CD4-positive, alpha-beta T cell treated with Interleukin-4 for 1 hour (primary cell): ENCODE measurements at places on chromosomes 7 and 10.
A peak's percentile ranks its signal among the peaks of the same experiment; 100 is the strongest.

- DNase-seq, result no peak
Measured at GRCh38 chr7:157975401-157976372, 611.9 kb downstream of the PTPRN2 start.

GRCh38 chr7:135386181-135386580 lies 123.7 kb downstream of the CNOT4 start:
- DNase-seq, result no peak

- DNase-seq, result no peak
Measured at GRCh38 chr7:41984888-41985287, 252.1 kb downstream of the GLI3 start.

- DNase-seq, result no peak
Measured at GRCh38 chr10:23399701-23400144, 39.2 kb upstream of the OTUD1 start.

- DNase-seq, result no peak
Measured at GRCh38 chr7:26723129-26723528, 141.3 kb downstream of the SKAP2 start.

GRCh38 chr10:64101606-64102263 lies 580.5 kb downstream of the REEP3 start:
- no peak for DNase-seq

DNA sequence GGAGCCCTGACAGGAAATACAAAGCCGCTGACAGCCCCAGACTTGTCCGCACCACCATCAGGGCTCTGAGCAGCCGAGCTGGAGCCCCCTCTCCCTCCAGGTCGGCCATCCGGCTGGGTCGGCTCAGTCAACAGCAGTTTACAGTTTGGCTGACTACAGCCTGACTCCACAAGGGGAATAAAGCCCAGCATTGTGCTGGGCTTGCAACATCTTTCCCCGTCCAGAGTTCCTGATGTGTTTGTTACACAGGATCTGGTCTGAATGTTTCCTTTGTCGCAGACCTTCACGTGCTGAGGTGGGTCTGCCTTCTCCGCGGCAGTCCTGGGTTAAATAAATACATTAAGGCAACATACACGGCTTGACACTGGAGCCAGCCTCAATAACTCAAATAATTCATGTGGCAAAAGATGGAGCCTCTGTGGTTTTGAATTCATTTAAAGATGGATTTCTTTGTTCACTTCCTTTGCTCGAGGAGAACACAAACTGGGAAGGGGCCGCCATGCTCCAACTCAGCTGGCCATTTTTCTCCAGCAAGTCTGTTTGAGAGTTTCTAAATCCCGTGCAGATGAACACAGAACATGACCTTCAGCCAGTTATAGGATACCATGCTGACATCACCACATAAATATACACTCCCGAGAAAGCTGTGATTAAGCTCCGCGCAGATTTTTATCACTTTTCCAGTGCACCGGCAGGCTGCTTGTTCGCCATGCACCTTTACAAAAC lies 192.1 kb downstream of the WDR11 start:
- no peak for DNase-seq

GRCh38 chr10:4813023-4813422 lies 13.0 kb upstream of the AKR1E2 start:
- no peak for DNase-seq

DNA sequence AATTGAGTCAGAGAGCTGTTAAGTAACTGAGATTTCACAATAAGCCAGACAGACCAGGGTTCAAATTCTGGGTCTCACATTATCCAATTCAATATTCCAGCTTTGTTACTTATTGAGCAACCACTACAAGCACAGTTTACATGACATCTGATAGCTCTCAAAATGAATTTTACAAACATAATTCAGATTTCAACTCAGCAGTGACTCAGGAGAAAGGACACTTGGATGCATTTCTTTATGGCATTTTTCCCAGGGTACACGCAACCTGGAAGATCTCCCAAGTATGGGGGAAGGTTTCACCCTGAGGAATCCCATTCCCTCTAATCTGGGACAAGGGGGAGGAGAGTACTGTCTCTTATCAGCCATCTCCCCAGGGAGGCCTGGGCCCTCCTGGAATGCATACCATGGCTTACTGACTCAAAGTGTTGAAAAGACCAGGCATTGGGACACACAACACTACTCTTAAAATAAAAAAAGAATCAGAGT lies 102.4 kb downstream of the CFTR start:
- DNase-seq, result no peak

- DNase-seq, result peak; percentile 11
Measured at GRCh38 chr7:79453558-79454360, at the start of gene MAGI2. Gene MAGI2 (minus strand): TSS chr7:79453667. CDS start chr7:79453320, 347 bp downstream.

- no peak for DNase-seq
Measured at GRCh38 chr7:150323682-150324372, 482 bp upstream of the ACTR3C start.

GRCh38 chr10:114479307-114479706 lies 75.0 kb upstream of the AFAP1L2 start:
- DNase-seq, result no peak

- DNase-seq, result no peak
Measured at GRCh38 chr10:32234471-32234870, 112.5 kb downstream of the EPC1 start.

DNA sequence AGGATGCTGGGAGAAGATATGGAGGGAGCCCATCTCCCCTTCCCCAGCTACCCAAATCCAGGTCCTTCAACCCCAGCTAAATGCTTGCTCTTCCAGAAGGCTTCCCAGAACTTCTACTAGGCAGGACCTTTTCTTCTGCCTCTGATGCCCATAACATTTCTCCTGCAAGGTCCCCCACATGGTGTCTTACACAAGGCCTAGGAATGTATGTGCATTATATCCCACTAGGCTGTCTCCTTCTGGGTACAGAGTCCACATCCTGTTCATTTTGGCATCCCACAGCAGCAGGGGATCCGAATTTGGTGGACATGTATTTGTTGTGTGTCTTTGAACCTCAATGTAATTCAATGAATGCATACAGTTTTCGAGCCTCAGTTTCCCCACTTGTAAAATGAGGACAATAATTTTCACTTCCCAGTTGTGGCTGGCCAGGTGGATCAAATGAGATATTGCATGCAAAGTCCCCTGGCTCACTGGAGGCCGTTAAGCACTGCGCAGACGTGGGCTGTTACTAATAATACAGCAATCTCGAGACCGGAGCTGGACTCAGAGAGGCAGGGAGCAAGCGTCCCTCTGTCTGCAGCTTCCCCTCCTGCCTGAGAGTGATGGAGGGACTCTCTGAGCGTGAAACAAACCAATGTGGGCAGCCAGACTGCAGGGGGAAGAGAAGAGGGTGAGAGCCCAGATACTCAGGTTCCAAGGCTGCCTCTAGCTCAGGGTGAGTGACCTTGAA lies 18.6 kb upstream of the YWHAG start:
- no peak for DNase-seq

DNA sequence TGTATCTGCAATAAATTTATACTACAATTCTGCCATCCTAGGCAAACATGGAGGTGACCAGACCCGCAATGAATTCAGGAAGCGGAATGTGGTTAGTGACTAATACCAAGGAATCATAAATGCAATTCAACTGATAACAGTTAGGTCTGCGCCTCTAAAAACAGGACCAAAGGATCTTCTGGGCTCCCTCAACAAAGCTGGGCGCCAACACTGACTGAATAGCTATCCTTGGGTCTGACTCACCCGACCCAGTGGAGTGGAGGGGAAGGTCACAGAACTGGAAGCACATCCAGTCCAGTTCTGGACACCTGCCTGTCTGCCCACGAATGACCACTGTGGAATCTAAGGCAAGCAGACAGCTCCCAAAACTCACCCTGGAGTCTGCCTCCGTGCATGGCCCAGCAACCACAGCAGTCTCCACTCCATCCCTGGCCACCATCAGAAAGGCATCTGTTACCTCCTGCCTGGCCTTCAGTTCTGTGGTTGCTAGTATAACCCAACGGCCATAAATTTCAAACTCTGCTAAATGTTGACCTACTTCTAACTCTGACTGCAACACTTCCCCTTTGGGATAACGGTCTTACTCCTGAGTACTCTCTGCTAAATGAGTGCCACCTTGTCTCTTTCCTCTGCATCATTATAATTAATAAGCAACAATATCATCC lies 43.0 kb upstream of the DLX6 start:
- no peak for DNase-seq

DNA sequence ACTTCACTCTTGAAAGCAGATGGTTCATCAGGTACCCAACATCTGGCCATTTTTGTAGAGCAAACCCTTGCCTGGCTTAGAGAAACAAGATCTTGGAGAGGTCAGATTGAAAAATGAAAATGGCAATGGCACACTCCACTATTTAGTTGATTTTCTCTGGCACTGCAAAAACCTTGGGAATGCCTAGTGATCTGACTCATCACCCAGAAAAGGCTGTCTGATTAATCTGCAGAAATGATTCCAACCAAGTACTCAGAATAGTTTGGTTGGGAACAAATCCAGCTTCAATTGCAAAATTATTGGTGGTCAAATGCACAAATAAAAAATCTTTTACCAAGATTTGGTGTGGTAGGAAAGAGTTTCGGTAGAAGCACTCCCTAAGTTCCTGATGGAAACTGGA lies 351.2 kb downstream of the PHTF2 start:
- no peak for DNase-seq

DNA sequence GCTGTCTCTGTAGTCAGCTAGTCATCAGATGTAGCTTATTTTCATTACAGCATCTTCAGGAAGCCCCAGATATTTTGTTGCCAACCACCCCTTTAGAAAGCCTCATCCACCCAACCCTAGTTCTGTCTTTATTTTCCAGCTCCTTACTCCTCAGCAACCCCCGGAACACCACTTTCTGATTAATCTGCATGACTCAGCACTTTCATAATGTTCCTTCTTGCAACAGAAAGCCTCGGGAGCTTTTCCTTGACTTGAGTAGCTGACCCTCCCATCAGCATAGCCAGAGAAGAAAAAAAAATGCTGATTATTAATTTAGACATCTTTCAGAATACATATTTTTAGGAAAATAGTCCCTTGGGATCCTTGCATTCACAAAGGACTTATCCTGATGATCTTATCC lies 244.0 kb upstream of the CXCL12 start:
- no peak for DNase-seq

- DNase-seq, result no peak
Measured at GRCh38 chr7:124276005-124276622, 243.2 kb upstream of the TMEM229A start.

- no peak for DNase-seq
Measured at GRCh38 chr10:89609833-89610346, 35.2 kb downstream of the PANK1 start.

DNA sequence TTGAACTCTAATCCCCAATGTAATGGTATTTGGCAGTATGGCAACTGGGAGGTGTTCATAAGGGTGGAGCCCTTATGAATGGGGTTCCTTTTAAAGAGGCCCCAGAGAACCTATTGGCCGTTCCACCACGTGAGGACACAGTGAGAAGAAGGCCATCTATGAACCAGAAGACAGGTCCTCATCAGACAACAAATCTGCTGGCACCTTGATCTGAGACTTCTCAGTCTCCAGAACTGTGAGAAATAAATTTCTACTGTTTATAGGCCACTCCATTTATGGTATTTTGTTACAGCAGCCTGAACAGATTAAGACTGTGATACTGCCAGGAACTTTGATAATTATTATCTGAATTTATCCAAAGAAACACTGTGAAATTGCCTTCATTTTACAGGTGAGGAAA lies 132.3 kb downstream of the GLI3 start:
- no peak for DNase-seq

DNA sequence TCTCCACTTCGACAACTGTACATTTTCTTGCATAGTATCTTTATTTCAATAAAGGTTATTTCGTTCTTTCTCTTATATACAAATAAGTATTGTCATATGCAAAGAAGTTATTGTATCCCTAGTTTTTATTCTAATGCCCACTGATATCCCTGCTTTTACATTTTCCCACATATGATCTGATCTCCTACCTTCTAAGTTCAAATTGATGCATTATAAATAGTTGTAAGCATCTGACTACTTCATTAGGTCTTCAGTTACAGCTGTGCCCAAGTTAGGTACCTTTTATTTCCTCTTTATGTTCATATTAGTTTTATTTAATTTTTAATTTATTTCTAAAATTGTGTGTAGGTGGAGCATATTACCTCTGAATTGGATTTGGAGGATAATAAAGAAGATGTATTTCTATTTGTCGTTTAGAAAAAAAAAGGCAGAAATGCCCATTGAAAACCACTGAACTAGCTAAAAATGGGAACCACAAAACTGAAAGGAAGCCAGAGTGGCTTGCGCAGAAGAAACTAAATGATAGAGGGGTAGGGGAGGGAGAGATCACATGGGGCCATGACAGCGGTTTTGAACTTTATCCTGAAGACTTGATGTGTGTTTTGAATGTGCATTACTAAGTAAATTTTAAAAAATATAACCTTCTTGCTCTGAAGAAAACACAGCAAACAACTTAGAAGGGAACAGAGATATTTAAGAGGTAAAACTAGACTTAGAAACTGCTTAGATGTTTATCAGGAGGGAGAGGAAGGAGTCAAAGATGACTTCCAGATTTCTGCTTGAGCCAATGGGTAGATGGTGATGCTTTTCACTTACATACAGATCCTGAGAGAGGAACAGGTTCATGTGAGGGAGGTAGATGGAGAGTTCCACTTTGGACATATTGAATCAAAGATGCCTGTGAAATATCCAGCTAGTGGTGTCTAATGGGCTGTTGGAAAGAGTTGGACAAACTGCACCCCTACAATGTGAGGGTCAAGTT lies 9.3 kb upstream of the ZC3HAV1L start:
- DNase-seq, result peak; percentile 43

GRCh38 chr10:118500477-118501104 lies 94.9 kb downstream of the PRLHR start:
- DNase-seq, result no peak

DNA sequence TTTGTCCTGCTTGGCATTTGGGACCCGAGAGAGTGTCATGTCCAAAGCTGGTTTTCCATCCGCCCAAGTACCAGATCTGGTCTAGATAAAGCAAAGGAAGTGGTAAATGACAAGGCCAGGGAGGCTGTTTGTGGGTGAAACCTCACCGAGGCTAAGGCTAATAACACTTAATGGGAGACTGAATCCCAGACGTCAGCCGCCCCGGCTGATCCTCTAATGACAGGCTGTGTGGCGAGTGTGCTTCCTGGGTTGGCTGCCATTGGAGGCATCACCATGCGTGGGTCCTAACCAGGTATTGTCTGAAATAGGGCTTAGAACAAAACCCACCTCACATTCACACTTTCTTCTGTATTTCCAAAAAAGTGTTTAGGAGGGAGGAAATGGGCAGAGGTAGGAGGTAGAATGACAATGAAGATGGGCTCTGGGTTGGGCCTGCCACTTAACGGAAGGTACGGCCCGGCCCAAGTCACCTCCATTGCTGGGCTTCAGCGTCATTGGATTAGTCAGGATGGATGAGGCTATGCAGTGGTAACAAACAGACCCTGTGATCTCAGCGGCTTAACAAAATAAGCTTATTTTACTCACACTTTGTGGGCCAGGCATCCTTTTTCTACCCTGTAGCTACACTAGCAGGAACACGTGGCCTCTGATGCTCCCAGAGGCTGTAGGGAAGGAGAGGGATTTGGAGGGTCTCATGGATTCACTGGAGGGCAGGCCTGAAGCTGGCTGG lies 59.7 kb downstream of the PROSER2 start:
- DNase-seq, result no peak

DNA sequence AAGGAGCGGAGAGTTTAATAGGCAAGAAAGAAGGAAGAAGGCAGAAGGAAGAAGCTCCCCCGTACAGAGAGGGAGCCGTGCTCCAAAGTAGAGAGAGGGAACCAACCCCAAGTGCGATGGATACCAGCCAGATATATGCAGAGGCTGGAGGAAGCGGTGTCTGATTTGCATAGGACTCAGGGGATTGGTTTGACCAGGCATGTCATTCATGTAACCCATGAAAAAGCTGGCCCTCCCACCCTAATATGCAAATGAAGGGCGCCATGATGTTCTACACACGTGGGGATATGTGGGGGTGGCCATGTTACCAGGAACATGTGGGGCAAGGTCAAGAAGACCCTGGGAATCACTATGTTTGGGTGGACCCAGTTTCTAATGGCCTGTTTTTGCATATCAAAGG lies 40.6 kb upstream of the FAM3C start:
- no peak for DNase-seq
